AG09309 (cell line): ENCODE measurements at places on chromosomes 5 and 9.

DNA sequence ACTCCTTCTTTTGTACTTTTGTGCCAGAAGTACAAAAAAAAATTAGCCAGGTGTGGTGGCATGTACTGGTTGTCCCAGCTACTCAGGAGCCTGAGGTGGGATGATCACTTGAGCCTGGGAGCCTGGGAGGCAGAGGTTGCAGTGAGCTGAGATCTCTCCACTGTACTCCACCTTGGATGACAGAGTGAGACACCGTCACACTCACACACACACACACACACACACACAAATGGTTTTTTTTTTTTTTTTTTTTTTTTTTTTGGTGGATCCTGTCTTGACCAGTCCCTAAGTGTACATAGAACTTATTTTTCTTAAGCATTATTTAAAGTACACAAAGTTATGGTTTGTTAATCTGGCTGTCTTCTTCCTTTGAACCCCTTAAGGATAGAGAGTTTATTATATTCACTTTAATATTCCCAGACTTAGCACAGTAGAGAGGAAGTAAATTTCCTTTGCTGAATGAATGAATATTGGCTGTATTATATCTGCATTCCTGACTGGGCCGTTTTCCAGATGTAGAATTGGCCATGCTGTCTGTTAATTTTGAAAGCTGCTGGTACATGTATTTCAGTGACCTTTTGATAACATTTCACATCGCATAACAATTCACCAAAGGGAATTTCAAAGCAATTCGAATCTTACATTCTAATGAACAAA is 429.0 kb upstream of the ZNF608 start:
- DNase-seq: no peak

GRCh38 chr5:130137681-130138080 is 233.4 kb downstream of the CHSY3 start:
- DNase-seq: no peak

DNA sequence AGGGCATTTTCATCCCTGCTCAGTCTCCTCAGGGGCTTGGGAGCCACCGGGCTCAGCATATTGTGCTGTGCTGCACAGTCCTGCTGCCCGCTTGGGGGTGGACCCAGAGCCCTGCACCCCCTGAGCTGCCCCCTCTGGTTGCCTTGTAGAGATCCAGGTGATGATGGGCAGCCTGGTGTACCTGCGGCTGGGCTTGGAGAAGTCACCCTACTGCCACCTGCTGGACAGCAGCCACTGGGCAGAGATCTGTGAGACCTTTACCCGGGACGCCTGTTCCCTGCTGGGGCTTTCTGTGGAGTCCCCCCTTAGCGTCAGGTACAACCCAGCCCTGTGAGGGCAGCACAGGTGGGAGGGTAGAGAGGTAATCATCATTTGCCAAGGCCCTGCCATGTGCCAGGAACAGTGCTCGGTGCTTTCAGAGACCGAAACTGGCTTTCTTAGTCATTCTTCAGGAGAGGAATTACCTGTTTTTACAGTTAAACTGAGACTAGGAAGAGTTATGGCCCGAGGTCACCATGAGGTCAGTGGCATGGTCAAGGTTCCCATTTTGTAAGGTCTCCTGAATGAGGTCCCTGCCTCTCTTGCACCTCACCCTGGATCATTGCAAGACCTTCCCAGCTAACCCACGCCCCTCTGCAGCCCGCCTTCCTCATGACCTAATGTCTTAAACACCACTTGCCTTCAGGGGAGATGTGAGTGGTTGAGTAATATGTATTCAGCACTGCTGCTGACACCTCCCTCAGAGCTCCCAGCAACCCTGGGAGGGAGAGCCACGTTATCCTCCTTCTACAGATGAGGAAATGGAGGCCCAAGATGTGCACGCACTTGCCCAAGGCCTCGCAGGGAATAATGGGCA is 7.5 kb downstream of the NHP2 start:
- DNase-seq: no peak

DNA sequence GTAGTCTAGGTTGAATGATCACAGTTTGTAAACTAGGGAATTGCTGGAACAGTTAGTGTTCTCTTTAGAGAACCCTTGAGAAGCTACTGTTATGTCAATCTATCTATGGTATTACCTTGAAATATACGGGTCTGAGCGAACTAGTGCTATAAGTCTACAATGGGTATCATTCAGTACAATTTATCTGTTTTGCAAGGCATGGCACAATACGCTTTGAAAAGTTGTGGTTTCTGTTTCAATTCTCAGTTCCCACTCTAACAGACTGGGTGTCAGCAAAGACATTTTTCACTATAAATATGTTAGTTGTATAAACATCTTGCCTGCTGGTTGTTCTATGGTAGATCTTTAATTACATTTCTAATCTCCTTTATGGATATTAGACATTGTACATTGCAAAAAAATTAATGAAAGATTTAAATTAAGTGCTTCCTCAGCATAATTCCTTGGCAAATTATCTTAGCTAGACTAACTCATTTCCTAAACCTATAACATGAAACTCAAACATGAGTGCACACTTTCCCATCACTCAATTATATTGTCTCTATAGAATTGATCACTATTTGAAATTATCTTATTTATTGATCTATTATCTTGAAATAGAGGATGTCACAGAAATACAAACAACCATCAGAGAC is 24.9 kb upstream of the SLCO6A1 start:
- no peak for DNase-seq

DNA sequence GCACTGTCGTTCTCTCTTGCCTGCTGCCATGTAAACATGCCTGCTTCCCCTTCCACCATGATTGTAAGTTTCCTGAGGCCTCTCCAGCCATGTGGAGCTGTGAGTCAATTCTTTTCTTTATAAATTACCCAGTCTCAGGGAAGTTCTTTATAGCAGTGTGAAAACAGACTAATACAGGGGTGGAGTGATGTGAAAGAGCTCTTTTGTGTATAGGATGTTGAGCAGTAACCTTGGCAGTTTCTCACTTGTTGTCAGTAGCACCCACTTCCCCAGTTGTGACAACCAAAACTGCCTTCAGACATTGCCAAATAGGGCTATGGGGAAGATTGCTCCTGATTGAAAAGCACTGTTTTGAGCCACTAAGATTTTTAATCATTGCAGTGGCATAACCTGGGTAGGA is 552.2 kb upstream of the ZNF462 start:
- no peak for DNase-seq

DNA sequence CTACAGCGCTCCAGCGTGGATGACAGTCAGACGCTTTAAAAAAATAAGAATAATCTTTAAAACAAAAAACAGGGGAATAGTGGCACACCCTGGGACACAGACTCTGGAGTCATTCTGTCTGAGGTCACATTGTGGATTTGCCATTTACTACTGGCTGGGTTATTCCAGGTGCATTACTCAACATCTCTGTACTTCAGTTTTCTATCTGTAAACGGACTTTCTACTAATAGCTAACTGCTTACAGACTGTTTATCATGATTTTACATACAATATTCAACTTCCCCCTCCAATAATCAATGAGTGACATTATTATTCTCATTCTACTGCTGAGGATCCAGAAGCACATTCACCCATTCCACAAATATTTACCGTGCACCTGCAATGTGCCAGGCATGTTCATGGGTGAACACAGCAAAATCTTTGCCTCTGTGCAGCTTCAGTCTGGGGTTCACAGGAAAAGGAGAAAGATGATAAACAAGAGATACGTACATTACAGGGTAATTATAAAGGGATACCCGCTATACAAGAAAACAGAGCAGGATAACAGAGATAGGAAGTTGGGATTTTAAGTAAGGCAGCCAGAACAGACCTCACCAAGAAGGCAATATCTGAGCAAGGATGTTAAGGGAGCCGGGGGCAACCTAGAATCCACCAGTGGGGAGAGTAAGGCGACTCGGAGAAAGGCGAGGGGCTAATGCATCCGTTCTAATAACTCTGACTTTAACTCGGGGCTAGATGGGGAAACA is 984 bp upstream of the RAD23B start:
- DNase-seq: no peak

GRCh38 chr5:55892479-55892878 is 41.3 kb downstream of the IL31RA start:
- DNase-seq: no peak

DNA sequence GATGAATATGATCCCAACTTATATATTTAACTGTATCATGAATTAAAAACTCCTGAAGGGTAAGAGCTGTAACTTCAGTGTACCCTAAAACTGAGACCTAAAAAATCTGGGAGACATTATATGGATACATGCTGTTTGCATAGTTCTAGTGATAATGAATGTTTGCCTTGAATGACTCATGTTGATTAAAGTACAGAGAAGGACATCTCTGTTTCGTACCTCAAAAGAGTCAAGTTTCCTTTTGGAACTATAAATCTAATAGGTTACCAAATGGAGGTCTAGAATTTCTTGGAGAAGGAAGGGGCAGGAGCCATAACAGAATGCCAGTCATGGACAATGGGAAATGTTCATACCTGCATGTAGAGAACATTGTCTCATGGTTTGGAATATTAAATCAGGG is 168.1 kb downstream of the SNCAIP start:
- DNase-seq: no peak

GRCh38 chr5:177370488-177371119 is 12.9 kb downstream of the RGS14 start:
- no peak for DNase-seq

DNA sequence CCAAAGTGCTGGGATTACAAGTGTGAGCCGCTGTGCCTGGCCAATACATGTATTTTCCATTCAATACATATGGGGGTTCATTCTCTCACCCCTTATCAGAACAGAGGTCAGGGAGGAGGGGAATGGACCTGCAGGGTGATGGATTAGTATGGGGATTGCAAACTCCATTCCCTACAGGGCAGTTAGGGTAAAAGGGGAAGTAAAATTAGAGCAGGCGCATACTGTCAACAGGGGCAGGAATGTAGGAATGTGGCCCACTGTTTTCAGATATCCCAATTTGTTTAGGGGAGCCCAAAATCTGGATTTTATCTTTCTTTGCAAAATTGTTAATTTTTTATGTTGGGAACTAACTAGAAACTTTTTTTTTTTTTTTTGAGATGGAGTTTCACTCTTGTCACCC is 46.4 kb upstream of the SLC44A1 start:
- DNase-seq: no peak

DNA sequence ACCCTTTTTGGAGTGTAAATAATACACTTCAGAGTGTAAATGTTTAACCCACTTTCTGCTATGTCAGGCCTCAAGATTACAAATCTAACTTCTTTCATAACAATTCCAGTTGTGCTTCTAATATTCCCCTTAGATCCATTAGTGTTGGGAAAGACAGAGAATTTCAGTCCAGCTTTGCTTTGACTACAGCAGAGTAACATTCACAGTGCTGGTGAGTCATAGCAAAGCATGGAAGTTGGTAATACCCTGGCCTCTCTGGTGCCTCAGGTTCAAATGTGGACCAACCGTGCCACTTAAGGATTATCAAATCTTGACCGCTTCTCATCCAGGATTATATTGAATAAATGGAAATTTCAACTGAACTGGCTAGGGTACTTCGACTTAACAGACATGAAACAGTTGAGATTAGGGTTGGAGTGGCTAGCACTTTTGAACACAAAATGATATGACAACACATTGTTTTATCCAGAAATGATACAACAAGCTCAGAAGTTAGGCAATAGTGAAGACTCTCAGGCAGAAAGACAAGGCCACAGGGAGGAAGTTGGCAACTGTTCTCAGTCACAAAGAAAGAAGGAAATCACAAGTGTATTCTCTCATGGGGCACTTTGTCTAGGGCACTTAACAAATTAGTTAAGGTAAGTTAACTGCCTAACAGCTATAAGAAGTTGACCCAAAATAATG is 24.4 kb upstream of the RASA1 start:
- peak; percentile 47 for DNase-seq

DNA sequence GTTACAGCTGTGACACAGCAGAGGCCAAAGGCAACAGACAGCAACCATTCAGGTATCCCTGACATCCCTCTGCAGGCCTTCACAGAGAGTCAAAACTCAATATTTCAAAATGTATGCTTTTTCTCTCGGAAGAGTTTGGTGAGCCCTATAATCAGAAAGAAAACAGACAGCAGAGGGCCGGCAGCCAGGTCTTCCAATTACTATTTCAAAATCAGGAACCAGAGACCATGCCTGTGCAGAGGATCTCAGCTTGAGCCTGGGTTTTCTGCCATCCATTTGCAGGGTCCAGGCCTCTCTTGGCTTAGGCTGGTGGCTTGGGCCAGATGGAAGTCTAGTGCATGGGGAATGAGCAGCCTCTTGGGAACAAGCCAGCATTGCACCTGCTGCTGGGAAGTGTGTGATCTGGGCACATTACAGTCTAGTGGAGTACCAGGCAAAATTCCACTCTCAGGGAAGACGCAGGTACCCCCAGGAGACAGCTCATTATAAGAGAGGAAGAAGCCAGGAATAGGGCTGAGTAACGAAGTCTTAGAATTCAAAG is 231.3 kb downstream of the ENC1 start:
- DNase-seq: no peak

DNA sequence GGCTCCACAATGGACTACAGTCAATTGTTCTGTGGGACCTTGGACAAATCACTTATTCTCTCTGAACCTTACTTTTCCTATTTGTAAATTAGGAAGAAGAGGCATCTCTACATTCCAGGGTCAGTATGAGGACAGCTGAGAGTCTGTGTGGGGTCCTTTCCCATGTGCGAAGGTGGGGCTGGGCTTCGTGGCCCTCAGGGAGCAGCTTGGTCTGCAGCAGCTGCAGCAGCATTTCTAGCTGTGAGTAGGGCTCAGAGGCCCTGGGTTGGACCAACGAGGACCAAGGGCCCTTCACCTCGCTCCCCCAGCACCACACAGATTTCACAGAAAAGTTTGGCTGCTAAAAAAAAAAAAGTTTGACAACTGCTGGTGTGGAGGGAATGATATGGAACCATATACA is 9.4 kb upstream of the DDX41 start:
- DNase-seq: no peak

DNA sequence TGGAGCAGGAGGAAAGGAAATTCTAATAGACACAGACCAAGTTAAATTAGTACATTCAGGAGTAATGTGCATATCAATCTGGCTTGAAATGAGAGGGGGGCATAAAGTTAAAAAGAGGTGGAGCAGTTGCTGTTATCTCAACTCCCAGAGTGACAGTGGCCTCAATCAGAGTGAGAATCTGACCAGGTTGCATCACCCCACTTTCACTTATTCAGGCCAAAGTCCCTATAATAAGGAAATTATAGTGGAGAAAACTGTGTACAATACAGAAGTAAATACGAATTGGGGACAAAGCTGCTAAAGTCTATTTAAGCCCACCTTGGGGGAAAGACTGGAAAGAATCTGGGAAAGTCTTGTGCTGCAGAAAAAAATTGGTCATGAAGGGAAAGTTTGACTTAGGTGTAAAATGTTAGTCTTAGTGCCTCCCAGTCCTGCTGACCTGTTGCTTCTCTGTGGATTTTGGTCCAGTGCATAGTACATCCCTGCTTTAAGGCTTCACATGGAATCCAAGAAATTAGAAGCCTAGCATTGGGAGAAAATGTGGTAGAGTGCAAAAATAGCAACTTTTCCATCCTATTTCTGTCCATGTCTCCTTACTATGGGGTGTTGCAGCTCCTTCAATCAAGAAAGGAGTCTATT is 27.9 kb downstream of the MROH2B start:
- no peak for DNase-seq

DNA sequence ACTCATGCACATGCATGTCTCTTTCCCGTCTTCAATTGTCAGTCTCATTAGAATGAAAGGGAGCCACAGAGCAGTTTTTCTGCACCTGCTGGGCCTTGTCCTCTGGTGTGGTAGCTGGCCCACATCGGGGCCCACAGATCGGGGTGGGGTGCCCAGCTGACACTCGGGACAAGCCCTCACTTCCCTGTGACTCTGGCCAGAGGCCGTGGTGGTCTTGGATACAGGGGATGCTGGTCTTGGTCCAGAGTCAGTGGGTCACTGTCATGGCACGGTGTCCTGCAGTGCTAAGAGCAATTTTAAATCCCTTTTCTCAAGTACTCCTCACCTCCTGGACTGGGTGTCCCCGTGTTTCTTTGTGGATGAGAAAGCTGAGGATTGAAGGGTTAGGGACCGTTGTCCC is 193.2 kb downstream of the CACNA1B start:
- no peak for DNase-seq

GRCh38 chr5:3656803-3657202 is 61.2 kb downstream of the IRX1 start:
- no peak for DNase-seq
